ENCODE measurements at places on chromosomes 3 and 15.

DNA sequence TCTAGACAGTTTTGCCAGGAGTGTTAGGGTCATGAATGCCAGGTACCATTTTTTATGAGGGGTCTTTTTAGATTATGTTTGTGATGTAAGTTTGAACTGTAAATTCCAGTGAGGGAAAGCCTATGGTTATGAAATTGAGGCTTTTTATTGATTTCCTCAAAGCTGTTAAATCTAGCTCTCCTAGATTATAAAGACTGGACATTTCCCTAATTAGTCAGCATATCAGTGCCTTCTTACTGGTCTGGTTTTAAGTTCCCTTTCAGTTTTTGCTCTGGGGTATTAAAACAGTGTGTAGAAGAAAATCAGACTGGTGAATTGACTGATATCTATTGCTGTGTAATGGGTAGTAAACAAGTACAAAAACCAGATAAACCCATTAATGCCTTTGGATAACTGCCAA, 39.2 kb downstream of the LRRC49 start:
- no peak for DNase-seq

DNA sequence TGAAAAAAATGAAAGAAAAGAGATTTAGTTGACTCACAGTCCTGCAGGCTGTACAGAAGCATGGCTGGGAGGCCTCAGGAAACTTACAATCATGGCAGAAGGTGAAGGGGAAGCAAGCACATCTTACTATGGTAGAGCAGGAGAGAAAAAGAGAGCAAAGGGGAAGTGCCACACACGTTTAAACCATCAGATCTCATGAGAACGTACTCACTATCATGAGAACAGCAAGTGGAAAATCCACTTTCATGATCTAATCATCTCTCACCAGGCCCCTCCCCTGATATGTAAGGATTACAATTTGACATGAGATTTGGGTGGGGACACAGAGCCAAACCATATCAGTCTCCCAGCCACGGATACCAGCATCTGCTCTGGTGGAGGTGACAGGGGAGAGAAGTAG, 50.8 kb upstream of the CPOX start:
- DNase-seq, result no peak

DNA sequence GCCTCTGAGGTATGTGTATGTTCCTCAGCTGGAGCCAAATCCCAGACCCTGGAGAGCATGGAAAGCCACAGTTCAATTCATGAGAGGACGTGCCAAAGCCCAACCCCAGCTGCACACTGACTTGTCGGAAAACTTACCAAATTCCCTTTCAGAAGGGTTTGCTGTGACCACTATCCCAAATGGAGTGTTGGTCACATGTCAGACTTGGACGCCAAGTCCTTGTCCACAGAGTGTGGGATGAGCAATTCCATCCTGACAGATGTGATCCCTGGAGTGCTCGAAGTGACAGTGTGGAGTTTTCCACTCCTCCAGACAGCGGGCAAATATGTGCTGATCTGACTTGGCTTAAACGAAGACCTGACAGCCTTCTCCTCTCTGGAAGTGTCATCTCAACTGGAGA, 71.2 kb downstream of the RORA start:
- DNase-seq, result no peak

DNA sequence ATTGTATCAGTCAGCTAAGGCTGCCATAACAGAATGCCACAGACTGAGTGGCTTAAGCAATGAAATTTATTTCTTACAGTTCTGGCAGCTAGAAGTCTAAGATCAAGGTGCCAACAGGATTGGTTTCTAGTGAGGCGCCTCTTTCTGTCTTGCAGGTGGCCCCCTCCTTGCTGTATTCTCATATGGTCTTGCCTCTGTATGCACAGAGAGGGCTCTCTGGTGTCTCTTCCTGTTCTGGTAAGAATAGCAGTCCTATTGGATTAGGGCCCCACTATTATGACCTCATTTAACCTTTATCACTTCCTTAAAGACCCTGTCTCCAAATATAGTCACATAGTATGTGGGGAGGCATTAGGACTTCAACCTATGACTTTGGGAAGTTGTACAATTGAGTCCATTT, 253.9 kb downstream of the EDEM1 start:
- DNase-seq, result no peak

- no peak for DNase-seq
Measured at GRCh38 chr3:172717493-172718088, 6.7 kb upstream of the NCEH1 start.

- no peak for DNase-seq
Measured at GRCh38 chr15:74545776-74546656, 5.0 kb downstream of the ARID3B start.

DNA sequence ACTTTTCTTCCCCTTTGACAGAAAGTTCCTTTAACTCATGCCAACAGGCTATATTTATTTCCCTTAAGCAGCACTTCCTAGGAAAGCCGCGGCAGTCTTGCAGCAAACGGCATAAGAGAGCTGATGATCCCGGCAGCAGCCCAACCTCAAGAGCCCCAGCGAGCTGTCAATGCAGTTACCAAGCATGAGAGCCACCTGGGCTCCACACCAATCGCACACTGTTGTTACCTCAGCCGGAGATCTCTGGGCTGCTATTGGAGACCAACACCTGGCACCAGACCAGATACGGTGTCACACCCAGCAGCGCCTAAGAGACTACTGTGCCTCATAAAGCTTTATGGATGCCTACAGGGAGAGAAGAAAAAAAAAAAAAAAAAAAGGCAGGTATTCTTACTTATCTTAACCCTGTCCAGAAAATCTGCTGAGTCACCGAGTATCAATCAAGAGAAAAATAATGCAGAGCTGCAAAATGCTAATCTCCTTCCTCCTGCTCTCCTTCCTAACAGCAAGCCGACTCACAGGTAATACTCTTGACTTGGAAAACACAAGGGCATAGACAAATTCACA, 11.7 kb downstream of the ABCC5 start:
- no peak for DNase-seq

GRCh38 chr15:61200626-61201025, 28.5 kb downstream of the RORA start:
- no peak for DNase-seq

GRCh38 chr3:46987743-46988401, 8.4 kb downstream of the NBEAL2 start:
- no peak for DNase-seq

DNA sequence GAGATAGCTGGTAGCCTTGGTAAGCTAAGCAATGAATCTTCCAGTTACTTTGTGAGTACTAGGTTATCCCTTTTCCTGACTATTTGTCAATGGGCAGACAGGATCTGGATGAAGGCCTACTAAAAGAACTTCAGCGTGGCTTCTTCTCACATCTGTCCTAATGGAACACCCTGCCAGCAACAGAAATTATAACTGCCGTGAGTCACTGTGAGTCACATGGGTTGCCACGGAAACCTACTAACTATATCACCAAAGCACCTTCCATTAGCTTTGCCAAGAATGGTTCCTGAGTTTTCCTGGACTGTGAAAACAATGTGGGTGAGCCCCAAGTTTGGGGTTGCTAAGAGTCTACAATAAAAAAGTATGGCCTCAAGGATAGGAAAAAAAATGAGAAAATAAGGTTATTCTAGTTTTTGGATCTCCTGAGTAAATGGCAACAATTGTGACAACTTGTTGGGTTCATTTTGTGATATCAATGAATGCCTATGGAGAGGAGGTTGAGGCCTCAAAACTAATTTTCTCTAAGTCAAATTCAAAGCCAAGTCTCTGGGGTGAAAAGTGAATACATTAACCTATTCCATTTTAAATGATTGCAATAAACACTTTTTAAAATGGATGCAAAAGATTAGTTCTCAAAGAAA, 195.1 kb upstream of the ICE2 start:
- no peak for DNase-seq

GRCh38 chr15:67906382-67906781, 66.5 kb upstream of the RNU6-1 start:
- no peak for DNase-seq

DNA sequence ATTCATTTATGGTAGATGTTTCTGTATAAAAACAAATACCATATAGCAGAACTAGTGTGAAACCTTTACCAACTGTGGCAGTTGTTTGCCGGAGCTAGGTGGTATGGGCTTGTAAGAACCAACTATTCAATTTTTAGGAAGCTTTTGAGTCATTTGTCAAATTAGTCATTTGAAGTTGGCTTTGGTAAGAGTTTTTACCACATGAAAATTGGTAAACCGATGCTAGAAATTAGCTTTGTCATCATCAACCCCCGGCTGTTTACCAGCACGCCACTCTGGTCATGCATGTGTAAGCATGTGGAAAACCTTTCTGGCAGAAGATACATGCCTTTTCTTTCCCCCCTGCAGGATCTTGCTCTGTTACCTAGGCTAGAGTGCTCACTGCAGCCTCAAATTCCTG, 63.3 kb downstream of the IL1RAP start:
- DNase-seq, result no peak

GRCh38 chr3:143309705-143310104, 190.1 kb downstream of the CHST2 start:
- no peak for DNase-seq

DNA sequence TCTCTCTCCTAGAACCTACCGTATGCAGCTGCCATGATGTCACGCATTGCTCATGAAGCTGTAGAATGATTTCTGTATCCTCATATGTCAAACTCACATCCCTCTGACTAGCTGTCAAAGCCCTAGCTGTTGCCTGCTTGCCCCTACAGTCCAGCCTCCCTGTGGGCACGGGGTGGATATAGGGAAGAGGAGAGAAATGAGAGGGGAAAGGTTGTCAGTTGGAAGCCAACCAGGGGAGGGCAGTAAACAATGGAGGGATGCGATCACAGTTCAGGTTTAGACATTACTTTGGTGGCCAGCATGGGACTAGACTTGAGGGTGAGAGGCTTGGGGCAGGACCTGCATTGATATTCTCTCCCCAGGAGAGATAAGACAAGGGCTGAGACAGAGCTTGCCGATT, 1.7 kb upstream of the HDGFL3 start:
- no peak for DNase-seq

GRCh38 chr3:10553591-10554235, 48.3 kb upstream of the ATP2B2 start:
- DNase-seq, result no peak

DNA sequence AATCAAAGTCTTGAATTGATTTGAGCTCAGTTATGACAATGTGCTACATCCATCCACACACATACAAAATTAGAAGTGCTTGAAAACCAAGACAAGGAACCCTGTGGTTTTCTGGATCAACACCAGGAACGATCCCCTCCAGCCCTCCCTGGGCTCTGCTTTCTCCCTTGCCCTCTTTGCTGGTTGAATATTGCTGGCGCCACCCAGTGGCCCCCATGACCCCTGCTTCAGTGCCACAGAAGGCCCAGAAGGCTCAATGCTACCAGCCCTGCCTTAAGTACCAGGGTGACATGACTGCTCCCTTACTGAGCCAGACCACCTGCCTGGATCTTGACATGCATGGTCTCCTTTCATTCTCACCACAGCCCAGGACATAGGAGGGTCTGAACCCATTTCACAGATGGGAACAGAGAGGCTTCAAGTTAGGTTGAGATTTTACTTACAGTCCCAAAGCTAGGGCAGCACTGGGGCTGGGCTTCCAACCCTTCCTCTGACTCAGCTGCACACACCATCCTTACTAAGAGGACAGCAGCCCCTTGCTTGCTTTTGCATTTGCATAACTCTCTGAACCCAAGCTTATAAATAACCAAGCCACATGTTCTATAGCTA, 15.0 kb downstream of the IL12A start:
- DNase-seq, result no peak

- DNase-seq, result no peak
Measured at GRCh38 chr3:32140943-32141342, 34.5 kb downstream of the GPD1L start.

DNA sequence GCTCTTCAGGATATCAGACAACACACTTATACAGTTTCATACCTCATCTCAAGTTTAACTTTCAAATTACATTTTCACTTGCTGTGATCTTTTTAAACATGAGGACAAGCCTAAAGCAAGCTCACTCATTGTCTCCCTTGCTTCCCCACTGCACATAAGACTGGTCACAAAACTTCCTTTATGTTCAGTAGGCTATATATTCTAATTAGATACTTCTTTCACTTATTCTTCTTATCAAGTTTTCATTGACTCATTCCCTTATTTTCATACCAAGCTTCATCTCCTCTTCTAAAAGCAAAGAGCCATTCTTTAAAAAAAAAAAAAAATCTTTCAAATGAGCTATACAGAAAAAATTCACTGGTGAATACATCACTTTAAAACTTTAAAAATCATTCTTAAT, 62.6 kb downstream of the ESYT3 start:
- no peak for DNase-seq

GRCh38 chr15:71152542-71152941, 37.3 kb downstream of the THSD4 start:
- DNase-seq, result no peak

DNA sequence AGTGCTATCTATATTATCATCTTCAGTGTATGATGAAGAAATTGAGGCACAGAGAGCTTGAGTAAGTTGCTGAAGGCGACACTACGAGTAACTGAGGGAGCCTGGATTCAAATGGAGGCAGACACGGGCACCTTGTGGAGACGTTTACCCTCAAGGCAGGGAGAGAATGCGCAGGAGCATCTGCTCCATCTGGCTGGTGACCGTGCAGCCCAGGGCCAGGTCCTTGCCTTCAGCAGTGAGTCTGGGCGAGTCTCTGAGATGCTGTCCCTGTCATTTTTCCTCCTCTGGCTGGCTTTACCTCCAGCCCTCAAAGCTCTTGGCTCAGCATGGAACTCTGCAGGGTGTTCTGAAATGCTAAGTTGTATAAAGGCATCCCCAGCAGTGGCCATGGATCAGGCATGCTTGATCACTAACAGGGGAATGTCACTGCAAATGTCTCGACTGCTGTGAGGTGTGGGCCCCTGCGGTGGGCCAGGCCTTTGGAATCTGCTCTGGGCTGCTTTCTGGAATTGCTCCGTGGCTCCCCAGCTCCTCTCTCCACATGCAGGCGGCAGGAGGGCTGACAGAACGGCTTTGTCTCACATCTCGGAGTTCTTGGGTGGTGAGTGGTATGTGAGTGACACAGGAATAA, 19.7 kb downstream of the SPSB4 start:
- no peak for DNase-seq

DNA sequence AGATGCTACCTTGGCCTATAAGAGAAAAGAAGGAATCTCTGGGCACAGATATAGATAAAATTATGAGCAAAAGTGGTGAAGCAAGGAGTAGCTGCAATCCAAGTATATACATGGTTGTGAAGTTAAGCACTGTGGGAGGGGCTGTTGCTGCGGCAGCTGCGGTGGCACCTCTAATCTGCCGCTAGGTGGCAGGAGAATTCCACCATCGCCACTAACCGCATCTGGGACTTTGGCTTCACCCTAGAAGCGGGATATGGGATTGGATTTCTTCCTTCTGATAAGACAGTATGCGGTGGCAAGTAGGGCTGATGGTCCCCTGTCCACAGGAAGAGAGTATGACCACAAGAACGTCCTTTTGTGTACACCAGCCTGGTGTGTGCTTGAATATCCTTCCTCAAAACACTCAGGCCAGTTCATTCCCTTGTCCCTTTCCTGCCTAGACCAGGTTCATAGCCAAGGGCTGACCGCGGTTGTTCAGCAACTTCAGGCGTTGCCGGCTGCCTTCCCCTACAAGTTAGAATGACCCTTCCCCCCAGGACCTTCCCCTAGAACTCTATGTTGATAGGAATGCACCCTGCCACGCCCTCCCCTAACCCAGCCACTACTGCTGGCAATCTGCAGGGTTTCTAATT, 5.1 kb downstream of the MAGEL2 start:
- DNase-seq, result peak; percentile 42

- no peak for DNase-seq
Measured at GRCh38 chr3:72095521-72095920, 310.6 kb upstream of the PROK2 start.

Measured in D721Med (cell line).